ENCODE measurements at places on chromosomes 4 and X. TPM values are rescaled to one million over a fixed set of nuclear protein-coding genes. Genes with fewer than 3 reads are reported as not detected.

DNA sequence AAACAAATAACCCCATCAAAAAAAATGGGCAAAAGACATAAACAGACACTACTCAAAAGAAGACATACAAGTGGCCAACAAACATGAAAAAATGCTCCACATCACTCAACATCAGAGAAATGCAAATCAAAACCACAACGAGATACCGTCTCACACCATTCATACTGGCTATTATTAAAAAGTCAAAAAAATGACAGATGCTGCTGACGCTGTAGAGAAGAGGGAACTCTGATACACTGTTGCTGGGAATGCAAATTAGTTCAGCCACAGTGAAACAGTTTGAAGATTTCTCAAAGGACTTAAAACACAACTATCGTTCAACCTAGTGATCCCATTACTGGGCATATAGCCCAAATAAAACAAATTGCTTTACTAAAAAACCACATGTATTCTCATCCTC lies 671.2 kb upstream of the FTHL17 start:
- no peaks in the 10 kb centered on the region for H3K4me1 ChIP-seq
- DNase-seq: no peak
- no peaks in the 10 kb centered on the region for H3K27me3 ChIP-seq
- no peak overlapping the region for H3K4me3 ChIP-seq
- no peaks in the 10 kb centered on the region for H3K36me3 ChIP-seq

GRCh38 chr4:149062997-149063396 lies 620.8 kb upstream of the NR3C2 start:
- H3K27ac ChIP-seq: no peak overlapping the region
- no peaks in the 10 kb centered on the region for H3K36me3 ChIP-seq
- DNase-seq: no peak
- H3K27me3 ChIP-seq: no peaks in the 10 kb centered on the region

RRH gene
- 13.4 TPM for total RNA-seq

GRCh38 chr4:121707344-121707743 lies 10.6 kb upstream of the ANXA5 start:
- H3K36me3 ChIP-seq: no peaks in the 10 kb centered on the region
- H3K4me1 ChIP-seq: peaks cover 4% of the 10 kb centered on the region
- DNase-seq: no peak
- no peak overlapping the region for H3K4me3 ChIP-seq

GRCh38 chr4:139857021-139857420 lies 191.4 kb downstream of the MGST2 start:
- H3K27me3 ChIP-seq: no peaks in the 10 kb centered on the region
- no peaks in the 10 kb centered on the region for H3K36me3 ChIP-seq
- no peak for DNase-seq
- peak overlapping the region; percentile 14 for H3K27ac ChIP-seq
- no peak overlapping the region for H3K4me3 ChIP-seq

- no peaks in the 10 kb centered on the region for H3K36me3 ChIP-seq
- H3K27ac ChIP-seq: peak overlapping the region; percentile 80
- DNase-seq: no peak
Measured at GRCh38 chrX:91435395-91435794, 756 bp downstream of the PABPC5 start.

DNA sequence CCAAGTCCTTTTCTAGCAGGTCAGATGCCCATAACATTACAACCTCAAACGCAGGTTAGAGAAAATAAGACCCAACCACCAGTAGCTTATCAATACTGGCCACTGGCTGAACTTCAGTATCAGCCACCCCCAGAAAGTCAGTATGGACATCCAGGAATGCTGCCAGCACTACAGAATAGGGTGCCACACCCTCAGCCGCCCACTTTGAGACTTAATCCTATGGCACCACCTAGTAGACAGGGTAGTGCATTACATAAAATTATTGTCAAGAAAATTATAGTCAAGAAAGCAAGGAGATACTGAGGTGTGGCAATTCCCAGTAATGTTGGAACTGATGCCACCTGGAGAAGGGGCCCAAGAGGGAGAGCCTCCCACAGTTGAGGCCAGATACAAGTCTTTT lies 19.9 kb upstream of the TRIM61 start:
- no peaks in the 10 kb centered on the region for H3K4me1 ChIP-seq
- H3K27me3 ChIP-seq: no peaks in the 10 kb centered on the region
- no peaks in the 10 kb centered on the region for H3K36me3 ChIP-seq

MAGED4 gene
- 2.0 TPM for total RNA-seq

DNA sequence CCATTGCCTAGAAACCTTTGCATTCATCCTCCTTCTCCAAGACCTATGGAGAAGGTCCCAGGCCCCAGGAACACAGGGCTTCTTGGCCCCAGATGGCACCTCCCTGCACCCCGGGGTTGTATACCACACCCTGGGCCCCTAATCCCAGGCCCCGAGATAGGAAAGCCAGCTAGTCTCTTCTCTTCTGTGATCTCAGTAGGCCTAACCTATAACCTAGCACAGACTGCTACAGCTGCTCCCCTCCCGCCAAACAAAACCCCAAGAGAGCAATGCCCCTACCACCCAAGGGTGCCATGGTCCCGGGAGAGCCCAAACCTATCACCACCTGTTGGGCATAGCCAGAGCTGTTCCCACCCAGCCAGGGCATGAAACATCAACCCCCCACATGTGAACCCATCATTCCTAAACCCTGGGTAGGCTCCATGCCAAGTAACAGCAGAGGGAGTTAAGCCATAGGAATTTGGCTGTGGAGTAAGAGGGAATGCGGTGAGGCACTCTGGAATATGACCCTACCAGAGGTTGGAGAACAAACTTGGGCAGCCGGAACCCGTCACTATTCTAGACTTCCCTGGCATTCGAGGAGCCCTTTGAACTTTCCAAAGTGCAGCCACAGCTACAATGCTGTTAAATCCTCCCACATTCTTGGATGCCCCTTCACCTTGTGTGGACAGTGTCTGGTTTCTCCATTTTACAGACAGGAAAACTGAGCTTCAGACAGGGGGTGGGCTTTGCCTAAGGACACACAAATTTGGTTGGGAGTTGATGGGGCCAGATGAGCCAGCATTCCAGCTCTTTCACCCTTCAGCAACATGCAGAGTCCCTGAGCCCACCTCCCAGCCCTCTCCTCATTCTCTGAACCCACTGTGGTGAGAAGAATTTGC lies 10.9 kb upstream of the SASH3 start:
- no peaks in the 10 kb centered on the region for H3K4me1 ChIP-seq
- H3K27ac ChIP-seq: no peak overlapping the region
- no peaks in the 10 kb centered on the region for H3K27me3 ChIP-seq
- no peak overlapping the region for H3K4me3 ChIP-seq
- no peaks in the 10 kb centered on the region for H3K36me3 ChIP-seq

DNA sequence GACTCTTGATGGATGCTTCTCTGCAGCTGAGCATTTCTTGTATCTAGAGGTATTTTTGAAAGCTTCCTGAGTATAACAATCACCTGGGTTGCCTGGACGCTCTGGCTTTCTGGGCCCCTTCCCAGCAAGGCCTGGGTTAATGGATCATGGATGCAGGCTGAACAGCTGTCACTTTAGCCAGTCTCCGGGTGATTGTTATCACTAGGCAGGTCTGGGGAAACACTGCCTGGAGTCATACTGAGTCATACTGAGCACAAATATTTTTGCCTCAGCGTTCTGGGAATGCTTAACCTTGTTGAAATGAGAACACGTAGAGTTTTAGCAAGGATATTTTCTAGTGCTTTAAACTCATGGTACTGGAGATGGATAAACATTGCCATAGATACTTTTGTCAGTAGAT lies 102.6 kb downstream of the PHEX start:
- no peaks in the 10 kb centered on the region for H3K4me1 ChIP-seq
- DNase-seq: no peak
- no peak overlapping the region for H3K27ac ChIP-seq
- no peaks in the 10 kb centered on the region for H3K27me3 ChIP-seq
- H3K36me3 ChIP-seq: no peaks in the 10 kb centered on the region
- no peak overlapping the region for H3K4me3 ChIP-seq

DNA sequence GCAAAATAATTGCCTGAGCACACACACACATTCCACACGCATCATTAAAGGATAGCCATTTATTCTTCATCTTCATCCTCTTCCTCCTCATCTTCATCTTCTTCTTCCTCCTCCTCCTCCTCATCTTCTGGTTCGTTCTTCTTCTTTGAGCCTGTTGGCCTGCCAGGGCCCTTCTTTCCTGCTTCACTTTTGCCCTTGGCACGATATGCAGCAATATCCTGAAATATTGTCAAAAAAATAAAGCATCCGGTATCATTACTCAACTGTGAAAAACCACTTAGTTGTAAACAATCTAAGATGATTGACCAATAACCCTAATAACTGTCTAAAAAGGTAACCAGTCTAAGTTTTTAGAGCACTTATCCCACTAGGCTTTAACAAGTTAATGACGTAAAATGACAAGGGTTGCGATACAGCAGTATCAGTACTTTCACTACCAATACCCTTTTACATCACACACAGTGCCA lies 2.1 kb downstream of the HMGB2 start:
- DNase-seq: no peak
- H3K27ac ChIP-seq: no peak overlapping the region
- peaks cover 44% of the 10 kb centered on the region for H3K36me3 ChIP-seq
- H3K27me3 ChIP-seq: no peaks in the 10 kb centered on the region

CT45A10 gene
- not detected for total RNA-seq

FMR1NB gene
- total RNA-seq: not detected

DNA sequence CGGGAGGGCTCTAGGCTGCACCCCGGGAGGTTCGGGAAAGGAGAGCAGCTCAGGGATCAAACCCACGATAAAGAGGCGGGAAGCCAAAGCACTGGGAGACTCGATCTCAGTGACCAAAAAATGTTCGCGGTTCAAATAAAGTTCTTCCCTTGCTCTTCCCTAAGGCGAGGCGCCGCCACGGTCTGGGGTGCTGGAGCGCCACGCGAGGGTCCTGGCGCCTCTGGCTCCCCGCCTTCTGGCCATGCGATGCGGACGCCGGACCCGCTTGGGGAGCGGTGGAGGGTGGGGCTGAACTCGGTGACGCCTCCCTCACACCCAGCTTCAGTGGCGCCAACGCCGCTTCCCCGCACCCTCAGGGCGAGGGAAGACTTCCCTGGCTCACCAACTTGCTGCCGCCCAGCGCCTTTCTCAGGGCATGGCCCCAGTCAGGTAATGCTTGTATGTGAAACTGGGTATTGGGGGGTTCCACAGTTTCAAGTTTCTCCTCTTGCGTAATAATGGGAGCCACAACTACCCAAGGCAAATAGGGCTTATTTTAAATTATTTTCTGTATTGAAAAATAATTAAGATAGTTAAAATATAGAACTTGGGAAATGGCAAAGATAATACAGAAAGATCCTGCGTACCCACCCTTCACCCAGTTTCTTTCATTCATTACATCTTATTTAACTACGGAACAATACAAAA lies at the start of gene QRFPR:
QRFPR (minus strand) TSS at position 243 of the 687 bp plus-strand sequence. CDS start 371 bp downstream, outside the sequence.
- DNase-seq: no peak
- H3K36me3 ChIP-seq: no peaks in the 10 kb centered on the region
- peak within 1 kb of the TSS; percentile 17 for H3K4me3 ChIP-seq

AKAP14 gene
- total RNA-seq: not detected

FAT4 gene
- 76.7 TPM for total RNA-seq

- H3K27me3 ChIP-seq: no peaks in the 10 kb centered on the region
- no peaks in the 10 kb centered on the region for H3K36me3 ChIP-seq
- no peak overlapping the region for H3K27ac ChIP-seq
Measured at GRCh38 chrX:132181364-132181763, 37.9 kb downstream of the RAP2C start.

PCDH7 gene
- total RNA-seq: 71.4 TPM

GRCh38 chr4:73751166-73751565 lies 10.8 kb downstream of the CXCL8 start:
- H3K36me3 ChIP-seq: no peaks in the 10 kb centered on the region
- H3K4me1 ChIP-seq: no peaks in the 10 kb centered on the region
- no peak overlapping the region for H3K4me3 ChIP-seq
- H3K27me3 ChIP-seq: no peaks in the 10 kb centered on the region
- DNase-seq: no peak

DNA sequence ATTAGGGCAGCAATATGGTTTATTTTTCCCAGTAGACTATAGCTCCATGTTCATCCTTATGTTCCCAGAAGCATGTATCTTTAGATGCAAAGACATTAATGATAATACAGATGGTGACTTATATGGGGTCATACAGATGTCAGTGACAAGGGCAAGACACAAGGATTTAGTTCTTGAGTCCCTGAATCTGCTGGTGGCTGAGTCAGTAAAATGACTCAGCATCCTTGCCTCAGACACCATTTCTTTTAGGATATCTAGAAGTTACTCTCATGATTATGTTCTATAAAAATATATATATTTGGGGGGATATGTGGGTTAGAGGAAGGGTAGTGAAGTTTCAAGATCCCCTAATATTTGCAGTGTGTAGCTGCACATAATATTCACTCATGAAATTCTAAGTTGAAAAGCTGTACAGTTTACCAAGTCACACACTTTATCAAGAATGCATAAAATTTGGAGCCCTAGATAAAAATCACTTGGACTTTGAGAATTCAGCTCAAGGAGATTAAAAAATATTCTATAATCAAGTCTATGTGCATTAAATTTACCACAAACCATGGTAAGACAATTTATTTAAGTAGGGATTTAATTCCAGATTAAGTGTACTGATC lies 101.9 kb downstream of the LNX1 start:
- DNase-seq: no peak
- H3K27ac ChIP-seq: no peak overlapping the region
- no peaks in the 10 kb centered on the region for H3K36me3 ChIP-seq

GRCh38 chr4:60400593-60400992 lies 799.5 kb upstream of the ADGRL3 start:
- no peaks in the 10 kb centered on the region for H3K27me3 ChIP-seq
- no peak for DNase-seq
- H3K4me1 ChIP-seq: no peaks in the 10 kb centered on the region
- H3K4me3 ChIP-seq: no peak overlapping the region

- no peaks in the 10 kb centered on the region for H3K4me1 ChIP-seq
- H3K27me3 ChIP-seq: no peaks in the 10 kb centered on the region
- no peak for DNase-seq
- H3K27ac ChIP-seq: no peak overlapping the region
Measured at GRCh38 chrX:138745196-138745595, 33.7 kb upstream of the FGF13 start.

- no peak for DNase-seq
- no peaks in the 10 kb centered on the region for H3K27me3 ChIP-seq
- no peak overlapping the region for H3K27ac ChIP-seq
- H3K36me3 ChIP-seq: peaks cover 8% of the 10 kb centered on the region
Measured at GRCh38 chr4:106273831-106274230, 42.2 kb downstream of the TBCK start.

- H3K4me1 ChIP-seq: peaks cover 35% of the 10 kb centered on the region
- H3K27me3 ChIP-seq: no peaks in the 10 kb centered on the region
- H3K36me3 ChIP-seq: no peaks in the 10 kb centered on the region
Measured at GRCh38 chr4:139959396-139959795, 194.6 kb downstream of the MAML3 start.

SASH3 gene
- total RNA-seq: 3.1 TPM

FGF2 gene
- 29.2 TPM for total RNA-seq

DNA sequence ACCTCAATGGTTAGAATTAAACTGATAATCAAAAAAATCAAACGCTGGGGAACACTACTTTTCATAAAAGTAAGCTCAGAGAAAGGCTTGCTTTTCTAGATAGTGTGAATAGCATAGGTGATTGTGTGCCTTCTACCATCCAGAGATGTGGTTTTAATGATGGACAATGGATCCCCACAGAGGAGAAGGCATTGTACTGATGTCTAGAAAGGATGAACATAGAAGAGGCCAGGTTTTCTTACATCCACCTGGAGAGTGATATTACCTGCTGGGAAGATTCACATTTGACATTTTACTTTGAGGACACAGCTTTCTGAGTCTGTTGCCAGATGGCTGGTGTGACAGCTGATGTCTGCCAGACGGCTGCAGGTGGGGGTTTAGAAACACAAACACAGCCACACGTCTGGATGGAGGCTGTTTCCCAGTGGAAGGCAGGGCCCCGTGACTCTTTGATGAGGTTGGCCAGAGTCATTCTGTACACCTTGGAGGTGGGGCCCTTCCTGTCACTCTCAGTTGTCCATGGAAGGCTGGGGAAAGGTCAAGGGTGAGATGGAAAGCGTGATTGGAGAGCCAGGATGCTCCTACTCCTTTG lies 114.4 kb downstream of the PSAPL1 start:
- H3K36me3 ChIP-seq: no peaks in the 10 kb centered on the region
- H3K27me3 ChIP-seq: no peaks in the 10 kb centered on the region
- DNase-seq: no peak
- H3K4me1 ChIP-seq: peaks cover 7% of the 10 kb centered on the region
- H3K4me3 ChIP-seq: no peak overlapping the region

Data from stomach (tissue), 19 donors.